ENCODE measurements at places on chromosomes 2 and 18. TPM values are rescaled to one million over a fixed set of nuclear protein-coding genes. Genes with fewer than 3 reads are reported as not detected.

Gene RMND5A
- 79.8 TPM for total RNA-seq

Gene MATN3
- total RNA-seq: 6.4 TPM

Gene RGPD8
- 4.9 TPM for total RNA-seq

Gene GYPC
- 19.6 TPM for total RNA-seq

Gene SCN7A
- 0.42 TPM for total RNA-seq

DNA sequence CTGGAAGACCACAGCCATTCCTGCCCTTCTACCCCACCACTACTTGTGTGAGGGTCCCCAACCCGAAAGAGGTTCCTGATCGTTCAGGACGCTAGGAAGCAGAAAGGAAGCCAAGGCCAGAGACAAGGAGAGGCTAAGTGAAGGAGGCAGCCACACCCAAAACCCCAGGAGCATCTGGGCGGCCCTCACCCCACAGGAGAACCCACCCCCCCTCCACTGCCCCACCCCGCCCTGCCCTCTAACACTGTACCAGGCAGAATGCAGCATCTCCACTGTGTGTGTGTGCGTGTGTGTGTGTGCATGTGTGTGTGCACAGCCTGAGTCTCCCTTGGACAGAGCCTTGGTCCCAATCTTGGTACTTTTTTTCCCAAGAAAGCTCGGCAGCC is 207.5 kb upstream of the HAAO start:
- no peaks in the 10 kb centered on the region for H3K4me1 ChIP-seq
- no peak for DNase-seq
- H3K27ac ChIP-seq: no peak overlapping the region
- no peaks in the 10 kb centered on the region for H3K36me3 ChIP-seq

- peak; percentile 71 for DNase-seq
- H3K36me3 ChIP-seq: 0 out of 2 replicates have a peak, but pooled peaks cover 2% of the 10 kb centered on the region
- peak overlapping the region; percentile 39 for H3K27ac ChIP-seq
- no peaks in the 10 kb centered on the region for H3K27me3 ChIP-seq
Observed at GRCh38 chr2:152034257-152034801, 64.5 kb downstream of the CACNB4 start.

GRCh38 chr2:234917211-234917975 is 34.4 kb upstream of the SH3BP4 start:
- H3K27ac ChIP-seq: no peak overlapping the region
- H3K27me3 ChIP-seq: no peaks in the 10 kb centered on the region
- no peak for DNase-seq
- H3K4me1 ChIP-seq: peaks cover 17% of the 10 kb centered on the region
- no peaks in the 10 kb centered on the region for H3K36me3 ChIP-seq

DNA sequence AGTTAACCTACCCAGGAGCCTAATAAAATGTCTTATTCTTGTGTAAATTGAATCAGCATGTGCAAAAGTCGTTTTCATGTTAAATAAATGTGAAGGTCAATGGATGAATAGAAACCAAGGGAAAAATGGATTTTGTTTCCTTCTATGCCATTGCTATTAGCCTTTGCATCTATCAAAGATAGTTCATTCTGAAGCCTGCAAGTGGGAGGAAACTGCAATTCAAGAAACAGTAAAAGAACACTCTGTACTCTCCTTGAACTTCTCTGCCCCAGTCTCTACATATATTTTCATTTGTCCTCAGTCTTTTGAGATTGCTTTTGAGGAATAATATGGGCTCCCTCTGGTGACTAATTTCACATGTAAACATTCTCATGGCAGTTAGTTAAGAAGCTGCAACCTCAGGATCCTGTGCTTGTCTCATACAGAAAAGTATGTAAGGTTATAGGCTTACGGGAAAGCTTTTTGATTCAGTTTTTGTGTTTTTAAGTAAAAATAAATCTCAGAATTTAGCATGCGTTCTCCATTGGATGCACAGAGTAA is 1590.0 kb upstream of the LRRTM1 start:
- H3K4me3 ChIP-seq: no peak overlapping the region
- H3K4me1 ChIP-seq: peaks cover 4% of the 10 kb centered on the region
- DNase-seq: no peak
- H3K27me3 ChIP-seq: no peaks in the 10 kb centered on the region
- no peaks in the 10 kb centered on the region for H3K36me3 ChIP-seq
- no peak overlapping the region for H3K27ac ChIP-seq

DNA sequence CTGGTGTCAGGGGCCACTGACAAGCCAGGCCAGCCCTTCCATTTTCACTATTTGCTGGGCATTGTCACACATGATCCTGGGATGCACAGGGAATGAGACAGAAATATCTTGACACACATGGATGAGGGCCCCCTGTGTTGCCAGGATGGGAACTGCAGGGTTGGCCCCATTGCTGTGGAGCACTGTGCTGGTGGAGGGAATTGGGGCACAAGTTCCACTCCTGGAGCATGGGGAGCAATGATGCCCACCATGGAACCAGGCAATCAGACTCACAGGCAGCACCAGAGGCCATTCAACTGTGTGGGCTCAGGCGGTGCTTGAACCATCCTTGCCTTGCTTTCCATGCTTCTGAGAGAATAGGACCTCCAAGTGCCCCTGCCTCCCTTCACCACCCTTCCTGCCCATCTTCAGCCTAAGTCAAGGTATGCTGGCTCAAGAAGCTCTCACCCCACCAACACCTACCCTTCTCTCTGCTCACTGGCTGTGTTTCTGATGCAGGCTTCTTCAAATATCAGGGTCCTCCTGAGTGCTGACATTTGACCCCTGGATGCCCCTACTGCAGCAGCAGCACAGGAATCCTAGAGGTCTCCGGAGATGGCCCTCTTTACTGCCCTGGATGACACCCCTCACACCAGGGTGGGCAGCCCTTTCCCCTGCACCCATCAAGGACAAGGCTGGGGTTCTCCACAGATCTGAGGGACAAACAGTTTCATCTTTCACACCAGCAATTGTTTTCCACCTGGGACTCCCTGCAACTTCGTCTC is 11.0 kb downstream of the ADRA2B start:
- no peak overlapping the region for H3K4me3 ChIP-seq
- DNase-seq: no peak
- H3K4me1 ChIP-seq: peaks cover 20% of the 10 kb centered on the region
- no peak overlapping the region for H3K27ac ChIP-seq
- H3K27me3 ChIP-seq: no peaks in the 10 kb centered on the region

GRCh38 chr2:100580367-100581276 is 17.8 kb downstream of the PDCL3 start:
- no peak for DNase-seq
- H3K36me3 ChIP-seq: no peaks in the 10 kb centered on the region
- no peak overlapping the region for H3K27ac ChIP-seq
- no peak overlapping the region for H3K4me3 ChIP-seq
- H3K4me1 ChIP-seq: no peaks in the 10 kb centered on the region

DNA sequence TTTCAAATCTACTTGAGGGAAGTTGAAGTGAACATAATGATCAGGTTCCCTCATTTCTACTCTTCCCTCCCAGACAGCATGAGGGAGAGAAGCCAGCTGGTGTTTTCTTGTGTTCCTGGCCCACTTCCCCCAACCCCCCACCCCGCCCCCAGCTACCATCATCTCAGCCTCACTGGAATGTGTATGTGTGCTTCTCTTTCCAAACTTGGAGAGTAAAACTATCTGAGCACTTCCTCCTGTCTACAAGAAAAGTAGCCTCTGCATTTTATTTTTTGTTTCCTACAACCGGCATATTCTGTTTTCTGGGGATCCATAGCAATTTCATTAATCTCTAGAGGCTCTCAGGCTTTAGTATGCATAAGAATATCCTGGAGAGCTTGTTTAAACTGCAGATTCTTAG is 53.6 kb upstream of the GRHL1 start:
- no peaks in the 10 kb centered on the region for H3K36me3 ChIP-seq
- H3K4me1 ChIP-seq: peaks cover 40% of the 10 kb centered on the region
- peak overlapping the region; percentile 78 for H3K27ac ChIP-seq

DNA sequence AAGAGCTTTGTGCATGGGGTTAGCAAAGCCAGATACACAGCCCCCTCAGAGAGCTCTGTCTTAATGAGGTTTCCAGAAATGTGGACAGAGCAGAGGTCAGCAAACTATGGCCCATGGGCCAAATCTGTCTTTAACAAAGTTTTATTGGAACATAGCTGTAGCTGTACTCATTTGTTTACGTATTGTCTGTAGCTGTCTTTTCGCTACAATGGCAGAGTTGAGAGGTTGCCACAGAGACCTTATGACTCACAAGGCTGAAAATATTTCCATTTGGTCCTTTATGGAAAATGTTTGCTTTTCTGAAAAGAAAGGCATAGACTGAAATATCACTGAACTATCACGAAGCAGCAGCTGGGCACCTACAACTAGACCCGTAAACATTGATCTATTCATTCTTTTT is 841.8 kb downstream of the SLC4A3 start:
- H3K36me3 ChIP-seq: no peaks in the 10 kb centered on the region
- no peak for DNase-seq
- no peaks in the 10 kb centered on the region for H3K27me3 ChIP-seq
- no peak overlapping the region for H3K27ac ChIP-seq
- no peak overlapping the region for H3K4me3 ChIP-seq

GRCh38 chr2:221493391-221493790 is 78.7 kb downstream of the EPHA4 start:
- no peak overlapping the region for H3K4me3 ChIP-seq
- no peaks in the 10 kb centered on the region for H3K36me3 ChIP-seq
- H3K4me1 ChIP-seq: peaks cover 14% of the 10 kb centered on the region
- no peak for DNase-seq
- no peaks in the 10 kb centered on the region for H3K27me3 ChIP-seq

DNA sequence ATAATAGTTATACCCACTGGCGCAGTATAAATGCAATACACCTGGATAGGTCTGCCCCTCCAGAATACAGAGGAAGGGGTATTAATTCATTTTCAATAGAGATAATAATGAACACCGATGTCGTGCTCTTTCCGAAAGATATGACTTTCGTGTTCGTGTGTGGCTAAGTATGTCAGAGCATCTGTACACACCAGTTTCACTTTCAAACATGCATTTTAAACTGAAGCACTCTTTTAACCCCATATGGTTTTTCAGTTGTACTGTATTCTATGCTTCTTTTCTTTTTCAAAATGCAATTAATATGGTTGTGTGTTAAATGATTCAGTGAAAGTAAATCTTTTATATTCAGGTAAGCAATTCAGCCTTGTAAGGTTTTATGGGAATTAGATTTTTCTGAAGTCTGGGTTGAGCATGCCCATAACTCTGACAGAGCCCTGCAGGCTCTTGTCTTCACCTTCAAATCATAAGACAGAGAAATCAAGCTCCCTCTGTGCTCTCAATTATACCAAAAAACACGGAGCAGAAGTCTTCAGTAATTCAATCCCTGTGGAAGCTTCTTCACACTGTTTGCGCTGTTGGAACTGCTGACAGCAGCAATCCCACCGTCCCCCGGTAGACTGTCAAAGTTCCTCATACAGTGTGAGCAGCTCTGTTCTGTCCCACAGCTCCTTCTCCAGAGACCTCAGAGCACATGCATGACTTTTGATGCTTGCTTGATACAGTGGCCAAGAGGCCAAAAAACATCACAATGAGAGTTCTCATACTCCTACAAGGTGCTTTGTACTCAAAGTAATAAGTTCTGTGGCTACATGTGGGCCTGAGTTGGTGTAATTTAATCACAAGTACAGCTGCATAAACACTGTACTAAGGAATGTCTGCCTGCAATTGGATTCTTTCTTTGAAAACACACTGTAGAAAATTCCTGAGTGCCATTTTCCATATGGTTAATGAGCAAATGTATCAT is 186.8 kb downstream of the ZNF521 start:
- no peaks in the 10 kb centered on the region for H3K36me3 ChIP-seq
- no peak for DNase-seq
- no peaks in the 10 kb centered on the region for H3K4me1 ChIP-seq
- H3K4me3 ChIP-seq: no peak overlapping the region
- no peaks in the 10 kb centered on the region for H3K27me3 ChIP-seq

DNA sequence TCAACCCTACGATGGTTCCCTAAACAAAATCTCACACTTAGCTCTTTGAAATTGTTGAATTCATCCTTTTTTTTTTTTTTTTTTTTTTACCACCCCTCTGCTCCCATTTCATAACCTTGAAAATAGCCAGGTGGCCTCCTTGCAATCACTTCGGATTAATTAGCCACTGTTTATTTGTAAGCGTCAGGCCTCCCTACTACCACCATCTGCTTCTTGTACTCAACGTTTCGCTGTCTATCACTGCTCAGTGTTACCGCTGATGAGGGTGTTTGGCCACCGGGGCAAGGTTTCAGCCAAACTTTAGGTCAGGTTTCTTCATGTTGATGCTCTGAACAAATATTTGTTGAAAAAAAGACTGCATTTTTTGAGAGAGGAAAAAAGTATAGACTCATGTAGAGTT is 183.2 kb downstream of the EPHA4 start:
- no peaks in the 10 kb centered on the region for H3K4me1 ChIP-seq
- H3K4me3 ChIP-seq: no peak overlapping the region
- H3K27ac ChIP-seq: no peak overlapping the region

DNA sequence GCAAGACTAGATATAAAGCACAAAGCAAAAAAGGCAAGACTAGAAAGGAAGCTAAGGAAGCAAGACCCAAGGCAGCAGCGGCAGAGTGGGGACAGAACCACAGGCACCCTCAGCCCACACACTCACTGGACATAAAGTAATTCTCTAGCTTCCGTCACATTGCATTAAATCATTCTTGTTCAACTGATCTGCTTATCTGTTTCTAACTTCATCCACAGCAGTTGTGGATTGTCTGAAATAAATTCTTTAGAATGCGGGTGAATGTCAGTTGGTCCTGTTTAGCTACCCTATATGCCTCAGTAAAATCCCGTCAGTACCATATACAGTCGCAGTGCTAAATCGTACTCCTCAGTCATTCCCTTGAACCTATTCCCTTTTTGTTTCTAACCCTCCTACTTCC is 183.2 kb upstream of the SLC39A10 start:
- H3K27me3 ChIP-seq: no peaks in the 10 kb centered on the region
- no peaks in the 10 kb centered on the region for H3K4me1 ChIP-seq
- DNase-seq: no peak
- no peak overlapping the region for H3K4me3 ChIP-seq
- H3K27ac ChIP-seq: no peak overlapping the region
- no peaks in the 10 kb centered on the region for H3K36me3 ChIP-seq

- no peaks in the 10 kb centered on the region for H3K36me3 ChIP-seq
- H3K27me3 ChIP-seq: no peaks in the 10 kb centered on the region
- H3K27ac ChIP-seq: no peak overlapping the region
Observed at GRCh38 chr2:73933194-73933593, 6.5 kb downstream of the DGUOK start.

- peaks cover 12% of the 10 kb centered on the region for H3K4me1 ChIP-seq
- no peak overlapping the region for H3K27ac ChIP-seq
- H3K36me3 ChIP-seq: no peaks in the 10 kb centered on the region
- no peak overlapping the region for H3K4me3 ChIP-seq
Observed at GRCh38 chr2:8581234-8581561, 100.7 kb upstream of the ID2 start.

DNA sequence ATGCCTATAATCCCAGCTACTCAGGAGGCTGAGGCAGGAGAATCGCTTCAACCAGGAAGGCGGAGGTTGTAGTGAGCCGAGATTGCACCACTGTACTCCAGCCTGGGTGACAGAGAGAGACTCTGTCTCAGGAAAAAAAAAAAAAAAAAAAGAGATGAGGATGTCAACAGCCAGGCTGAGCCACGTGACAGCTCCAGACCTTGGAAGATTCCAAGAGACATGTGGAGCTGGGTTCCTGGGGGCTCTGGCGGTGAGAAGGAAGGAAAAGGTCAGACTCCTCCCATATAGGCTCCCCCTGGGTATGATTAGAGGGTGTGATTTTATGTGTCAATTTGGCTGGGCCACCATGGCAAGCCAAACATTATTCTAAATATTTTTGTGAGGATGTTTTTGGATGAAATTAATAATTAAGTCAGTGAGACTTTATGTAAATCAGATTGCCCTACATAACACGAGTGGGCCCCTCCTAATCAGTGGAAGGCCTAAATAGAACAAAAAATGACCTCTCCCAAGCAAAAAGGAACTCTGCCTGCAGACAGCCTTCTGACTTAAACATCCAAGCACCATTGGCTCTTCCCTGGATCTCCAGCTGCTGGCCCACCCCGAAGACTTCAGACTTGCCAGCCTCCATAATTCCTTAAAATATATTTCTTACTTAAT is 81.6 kb downstream of the MRO start:
- H3K4me1 ChIP-seq: no peaks in the 10 kb centered on the region
- no peaks in the 10 kb centered on the region for H3K36me3 ChIP-seq
- H3K4me3 ChIP-seq: no peak overlapping the region
- H3K27me3 ChIP-seq: no peaks in the 10 kb centered on the region
